ENCODE measurements at places on chromosomes 12 and 14.

GRCh38 chr12:48925304-48926011 lies at the start of gene FKBP11:
Gene FKBP11, minus strand, starts transcription at chr12:48925492. Its CDS starts 64 bp downstream, at chr12:48925428.
- peaks cover 20% of the 10 kb centered on the region for H3K36me3 ChIP-seq
- H3K4me1 ChIP-seq = peaks cover 7% of the 10 kb centered on the region
- H3K4me3 ChIP-seq = peak within 1 kb of the TSS; percentile 69
- peak within 1 kb of the TSS; percentile 77 for H3K27ac ChIP-seq
- DNase-seq = peak; percentile 60

GRCh38 chr14:32400480-32400879 lies 71.4 kb downstream of the AKAP6 start:
- no peak for DNase-seq
- H3K4me1 ChIP-seq = no peaks in the 10 kb centered on the region
- H3K36me3 ChIP-seq = no peaks in the 10 kb centered on the region
- H3K27ac ChIP-seq = no peak overlapping the region

DNA sequence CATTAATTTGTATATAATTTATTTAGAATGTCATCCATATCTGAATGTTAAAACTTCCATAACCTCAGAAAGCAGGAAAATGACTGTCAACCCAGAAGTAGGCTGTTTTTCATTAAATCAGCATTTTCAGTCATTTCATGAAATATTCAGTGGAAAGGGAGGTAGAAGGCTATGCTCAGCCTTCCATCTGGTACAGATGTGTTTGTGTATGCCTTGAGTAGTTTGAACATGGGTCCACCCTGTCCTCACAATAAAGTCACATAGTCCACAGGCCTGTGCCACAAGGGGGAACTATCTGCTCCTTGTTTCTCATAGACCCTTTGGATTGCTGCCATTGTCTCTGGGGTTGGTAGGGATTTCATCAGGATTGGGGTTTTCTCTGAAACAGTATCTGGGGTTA lies 9.1 kb downstream of the LACRT start:
- no peak for DNase-seq
- H3K36me3 ChIP-seq = no peaks in the 10 kb centered on the region
- H3K27ac ChIP-seq = no peak overlapping the region
- no peak overlapping the region for H3K4me3 ChIP-seq
- H3K4me1 ChIP-seq = no peaks in the 10 kb centered on the region

DNA sequence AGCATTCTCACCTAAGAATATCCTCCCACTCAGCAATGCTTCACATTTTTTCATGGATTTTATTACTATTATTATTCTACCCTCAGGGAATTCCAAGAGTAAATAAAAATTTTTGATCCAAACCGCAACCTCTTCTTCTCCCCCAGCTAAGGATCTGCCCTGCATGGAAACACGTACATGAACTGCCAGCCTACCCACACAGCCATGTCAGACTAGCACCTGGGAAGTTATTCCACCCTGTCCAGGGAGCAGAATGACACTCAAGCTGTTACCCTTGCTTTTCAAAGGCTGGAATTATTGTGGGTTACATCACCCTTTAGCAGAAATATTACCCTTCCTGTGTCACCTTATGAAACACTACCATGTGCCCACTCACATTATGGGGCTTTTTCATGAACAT lies 227.3 kb upstream of the USP15 start:
- no peak overlapping the region for H3K27ac ChIP-seq
- no peaks in the 10 kb centered on the region for H3K4me1 ChIP-seq
- H3K27me3 ChIP-seq = no peaks in the 10 kb centered on the region
- H3K4me3 ChIP-seq = no peak overlapping the region
- DNase-seq = no peak

DNA sequence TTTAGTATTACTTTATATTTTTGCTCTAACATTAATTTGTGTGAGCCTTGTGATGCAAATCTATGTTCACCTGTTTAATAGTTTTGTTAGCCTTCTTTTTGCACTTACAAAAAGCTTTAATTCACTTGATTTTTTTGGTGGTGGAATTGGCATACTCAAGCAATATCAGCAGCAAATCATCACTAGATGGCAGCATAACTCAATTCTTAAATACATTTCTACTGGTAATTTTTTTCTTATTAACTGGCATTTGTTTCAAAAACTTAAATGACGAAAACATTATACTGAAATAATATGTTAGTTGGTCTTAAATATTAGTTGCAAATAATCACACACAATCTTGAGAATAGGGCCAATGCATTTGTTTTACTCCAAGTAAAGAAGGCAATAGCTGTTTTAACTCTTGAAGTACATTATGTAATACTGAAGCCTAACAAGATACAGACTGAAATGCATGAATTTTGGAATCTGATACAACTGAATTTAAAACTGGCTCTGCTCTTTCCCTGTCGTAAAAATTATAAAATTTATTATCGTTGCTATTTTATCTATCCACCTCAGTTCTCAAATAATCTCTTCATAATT lies 151.5 kb downstream of the ATXN7L3B start:
- no peaks in the 10 kb centered on the region for H3K27me3 ChIP-seq
- no peak for DNase-seq
- no peaks in the 10 kb centered on the region for H3K4me1 ChIP-seq
- no peak overlapping the region for H3K27ac ChIP-seq

- H3K4me1 ChIP-seq = no peaks in the 10 kb centered on the region
- no peaks in the 10 kb centered on the region for H3K36me3 ChIP-seq
- no peaks in the 10 kb centered on the region for H3K27me3 ChIP-seq
- no peak overlapping the region for H3K27ac ChIP-seq
Observed at GRCh38 chr12:14995583-14996425, 23.0 kb downstream of the PDE6H start.

DNA sequence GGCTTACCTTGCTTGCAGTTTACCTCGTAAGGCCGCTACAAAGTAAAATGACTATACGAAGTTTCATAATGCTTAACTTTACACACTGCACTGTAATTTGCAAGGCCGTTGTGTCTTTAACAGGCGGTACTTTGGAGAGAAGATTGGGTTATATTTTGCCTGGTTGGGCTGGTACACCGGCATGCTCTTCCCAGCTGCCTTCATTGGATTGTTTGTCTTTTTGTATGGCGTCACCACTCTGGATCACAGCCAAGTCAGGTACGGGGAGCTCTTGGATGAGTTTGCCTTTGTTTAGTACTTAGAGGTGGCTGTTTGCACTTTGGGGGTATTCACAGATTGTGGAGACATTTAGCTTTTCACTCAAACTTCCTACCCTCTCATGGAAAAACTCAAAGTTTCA lies 167.8 kb downstream of the SLC5A8 start:
- no peaks in the 10 kb centered on the region for H3K4me1 ChIP-seq
- no peak overlapping the region for H3K4me3 ChIP-seq
- DNase-seq = no peak
- H3K27me3 ChIP-seq = no peaks in the 10 kb centered on the region
- H3K27ac ChIP-seq = no peak overlapping the region

DNA sequence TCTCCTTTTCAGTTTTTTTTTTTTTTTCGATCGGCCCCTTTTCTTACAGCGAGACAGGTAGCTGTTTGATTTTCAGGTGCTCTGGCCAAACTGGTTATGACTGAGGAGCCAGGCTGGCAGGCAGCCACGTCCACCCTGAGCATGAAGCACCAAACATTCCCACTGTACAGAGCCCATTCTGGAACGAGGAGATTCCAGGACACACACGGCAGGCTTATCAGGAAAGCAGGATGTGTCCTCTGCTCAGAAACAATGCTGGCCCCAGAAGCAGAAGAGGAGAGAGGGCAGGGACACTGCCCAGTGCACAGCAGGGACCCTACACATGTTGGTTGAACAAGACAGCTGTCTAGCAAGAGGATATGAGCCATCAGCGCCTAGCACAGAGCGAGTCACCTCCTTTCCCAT lies 3.7 kb upstream of the KRT2 start:
- no peaks in the 10 kb centered on the region for H3K27me3 ChIP-seq
- no peaks in the 10 kb centered on the region for H3K4me1 ChIP-seq
- DNase-seq = no peak

Measured in heart left ventricle (tissue), 16 donors.